ENCODE measurements at places on chromosomes 11 and 22.

DNA sequence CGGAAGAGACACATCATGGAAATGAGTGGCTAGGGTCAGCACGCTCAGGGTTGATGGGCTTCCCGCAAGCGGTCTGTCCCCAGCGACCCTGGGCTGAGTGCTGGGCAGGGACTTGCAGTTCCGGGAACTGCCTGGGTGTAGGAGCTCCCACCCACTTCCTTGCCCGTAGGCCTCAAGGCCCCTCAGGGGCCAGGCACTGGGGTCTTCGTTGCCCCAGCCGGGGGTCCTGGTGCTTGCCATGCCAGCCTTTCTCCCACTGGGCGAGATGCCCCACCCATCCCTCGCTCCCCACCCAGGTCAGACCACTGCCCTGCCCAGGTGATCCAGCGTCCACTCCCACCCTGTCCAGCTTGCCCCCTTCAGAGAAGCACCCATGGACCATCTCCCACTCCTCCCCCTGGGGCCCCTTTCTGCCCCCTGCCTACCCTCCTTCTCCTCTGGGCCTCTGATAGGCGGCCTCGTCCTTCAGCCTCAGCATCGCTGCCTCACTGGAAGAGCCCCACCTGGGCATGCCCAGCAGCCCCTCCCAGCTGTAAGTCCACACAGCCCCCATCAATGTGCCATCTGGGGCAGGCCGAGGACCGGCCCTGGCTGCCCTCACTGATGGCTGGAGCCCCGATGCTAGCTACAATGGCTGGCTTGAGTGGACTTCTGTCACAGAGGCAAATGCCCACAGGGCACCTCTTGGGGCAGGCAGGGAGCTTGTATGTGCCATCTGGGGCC lies 17.8 kb upstream of the DGCR8 start:
- DNase-seq = no peak

- DNase-seq = no peak
Observed at GRCh38 chr22:21866833-21867527, 465 bp downstream of the MAPK1 start.

GRCh38 chr22:30773919-30774318 lies 79.2 kb downstream of the OSBP2 start:
- DNase-seq = no peak

DNA sequence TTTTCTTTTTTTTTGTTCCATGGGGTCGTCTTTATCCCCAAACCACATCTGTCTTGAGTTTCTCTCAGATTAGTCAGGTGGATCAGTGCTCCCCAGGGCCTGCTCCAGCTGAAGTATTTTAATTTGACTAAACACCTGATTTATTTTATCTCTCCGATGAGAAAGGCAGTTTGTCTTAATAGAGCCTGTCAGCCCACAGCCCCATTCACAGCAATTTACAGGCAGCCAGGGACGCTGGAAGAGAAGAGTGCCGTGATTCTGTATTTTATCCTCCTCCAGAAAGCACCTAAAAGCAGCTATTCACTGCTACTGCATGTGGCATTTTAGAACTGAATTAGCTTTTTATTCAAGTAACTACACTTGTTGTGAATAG lies 164.5 kb downstream of the SOX6 start:
- no peak for DNase-seq

DNA sequence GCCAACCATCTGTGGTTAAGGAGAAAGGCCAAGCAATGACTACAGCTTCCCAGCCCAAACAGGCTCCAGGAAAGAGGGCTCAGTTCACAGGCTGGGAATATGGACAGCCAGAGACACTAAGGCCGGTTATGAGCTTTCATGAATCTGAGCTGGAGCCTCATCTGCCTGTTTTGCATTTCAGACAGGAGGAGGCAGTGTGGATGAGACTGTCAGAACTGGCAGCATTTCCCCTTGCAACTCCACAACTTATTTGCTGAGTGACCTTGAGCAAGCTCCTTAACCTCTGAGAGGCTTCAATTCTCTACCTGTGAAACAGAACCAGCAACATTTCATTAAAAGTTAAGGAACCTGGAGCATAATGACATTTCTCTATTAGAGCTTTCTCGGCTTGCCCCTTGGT lies 264.0 kb downstream of the ETS1 start:
- DNase-seq = no peak

GRCh38 chr11:108135845-108136544 lies 14.6 kb downstream of the ACAT1 start:
- DNase-seq = no peak

- no peak for DNase-seq
Observed at GRCh38 chr11:46952553-46952952, 16.0 kb downstream of the CSTPP1 start.

DNA sequence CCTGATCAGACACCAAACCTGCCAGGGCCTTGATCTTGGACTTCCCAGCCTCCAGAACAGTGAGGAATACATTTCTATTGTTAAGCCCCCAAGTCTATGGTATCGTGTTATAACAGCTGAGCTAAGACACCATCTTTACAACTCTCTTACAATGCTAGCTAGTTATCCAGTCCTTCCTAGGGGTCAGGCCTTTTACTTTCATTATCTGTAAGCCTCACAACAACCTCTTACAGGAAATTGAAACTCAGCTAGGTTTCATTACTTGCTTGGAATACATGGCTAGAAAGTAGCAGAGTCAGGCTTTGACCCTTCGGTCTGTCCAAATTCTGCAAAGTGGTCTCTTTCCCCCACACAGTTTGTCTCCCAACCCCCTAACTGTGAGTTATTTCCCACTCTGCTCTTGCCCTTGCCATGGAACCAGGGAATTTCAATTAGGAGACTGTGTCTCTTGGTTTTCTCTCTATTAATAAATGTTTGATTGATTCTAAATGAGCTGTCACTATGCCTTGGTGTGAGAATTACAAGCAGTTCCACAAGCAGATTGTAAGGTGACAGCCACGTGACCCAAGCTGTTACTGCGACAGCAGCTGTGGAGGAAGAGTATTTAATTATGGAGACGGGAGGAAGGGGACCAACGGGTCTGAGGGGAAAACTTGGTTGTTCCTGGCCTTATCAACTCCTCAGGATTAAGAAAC lies 38.4 kb upstream of the CLMP start:
- no peak for DNase-seq

- DNase-seq = no peak
Observed at GRCh38 chr22:50184004-50184901, 1.5 kb upstream of the TRABD start.

- peak; percentile 35 for DNase-seq
Observed at GRCh38 chr11:64340671-64341335, 799 bp downstream of the CCDC88B start.

DNA sequence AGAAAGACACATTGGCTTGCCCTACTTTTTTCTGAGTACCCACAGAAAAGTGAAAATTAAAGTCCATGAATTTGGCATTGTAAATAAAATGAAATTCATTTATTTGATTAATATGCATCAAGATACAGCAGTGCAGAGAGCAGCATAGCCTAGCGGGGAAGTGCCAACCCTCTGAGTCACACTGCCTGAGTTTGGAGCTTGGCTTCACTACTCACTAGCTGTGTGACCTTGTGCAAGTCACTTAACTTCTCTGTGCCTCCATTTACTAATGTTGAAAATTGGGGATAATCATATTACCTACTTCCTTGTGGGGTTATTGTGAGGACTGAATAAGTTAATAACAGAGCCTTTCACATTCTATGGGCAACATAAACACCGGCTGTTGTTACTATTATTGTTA lies 111.5 kb upstream of the CSNK2A3 start:
- no peak for DNase-seq

GRCh38 chr22:22684580-22685561 lies 40.5 kb downstream of the GGTLC2 start:
- DNase-seq = no peak
